Brain pericyte (primary cell): ENCODE measurements at places on chromosomes 6 and 20.

DNA sequence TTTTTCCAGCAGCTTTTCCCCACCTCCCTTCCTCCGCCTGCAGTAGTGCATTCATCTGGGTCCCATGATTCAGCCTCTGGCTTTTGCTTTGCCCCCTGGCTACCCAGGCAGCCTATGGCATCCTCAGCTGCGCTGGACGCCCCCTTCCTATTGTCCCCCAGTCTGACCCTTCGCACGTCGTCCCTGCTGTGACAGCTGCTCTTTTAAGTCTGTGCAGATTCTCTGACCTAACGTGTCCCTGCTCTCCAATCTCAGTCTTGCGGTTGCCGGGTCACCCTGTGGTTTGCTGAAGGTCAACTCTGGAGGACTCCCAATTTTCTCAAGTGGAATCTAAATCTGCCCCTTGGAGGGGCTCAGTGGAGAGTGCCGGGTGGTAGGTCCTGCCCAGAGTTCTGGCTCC is 294.3 kb downstream of the CDC5L start:
- DNase-seq = peak; percentile 45

DNA sequence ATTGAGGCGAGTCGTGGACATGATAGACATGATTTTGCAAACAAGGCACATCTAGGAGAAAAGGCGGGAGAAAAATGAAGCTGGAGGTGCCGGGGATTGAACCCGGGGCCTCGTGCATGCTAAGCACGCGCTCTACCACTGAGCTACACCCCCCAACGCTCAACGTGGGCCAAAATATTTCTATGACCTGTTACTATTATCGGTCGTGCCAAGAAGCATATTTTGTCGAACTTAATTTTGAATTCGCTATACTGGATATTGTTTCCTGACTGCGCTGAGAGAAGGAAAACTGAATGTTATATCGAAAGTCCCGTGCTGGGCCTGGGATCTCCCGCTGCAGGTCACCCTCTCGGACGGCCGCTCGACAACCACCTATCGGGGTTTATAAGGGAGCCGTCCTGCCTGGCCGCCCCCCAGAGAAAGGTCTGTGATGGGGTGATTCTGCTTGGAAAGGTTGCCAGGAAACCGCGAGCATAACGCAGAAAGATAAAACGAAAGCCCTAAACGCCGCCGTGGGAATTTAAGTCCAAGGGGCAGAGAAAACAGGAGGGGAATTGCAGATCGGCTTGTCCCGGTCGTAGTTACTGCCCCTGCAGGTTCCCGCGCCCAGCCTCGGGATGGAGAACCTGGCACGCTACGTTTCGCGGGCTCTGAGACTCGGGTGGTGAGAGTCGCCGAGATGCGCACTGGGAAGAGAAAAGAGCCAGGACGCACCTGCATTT is 60.0 kb downstream of the TRIM27 start:
- peak; percentile 58 for DNase-seq

- DNase-seq = no peak
These were observed 26.3 kb upstream of the MC3R start for GRCh38 chr20:56222201-56222600.

DNA sequence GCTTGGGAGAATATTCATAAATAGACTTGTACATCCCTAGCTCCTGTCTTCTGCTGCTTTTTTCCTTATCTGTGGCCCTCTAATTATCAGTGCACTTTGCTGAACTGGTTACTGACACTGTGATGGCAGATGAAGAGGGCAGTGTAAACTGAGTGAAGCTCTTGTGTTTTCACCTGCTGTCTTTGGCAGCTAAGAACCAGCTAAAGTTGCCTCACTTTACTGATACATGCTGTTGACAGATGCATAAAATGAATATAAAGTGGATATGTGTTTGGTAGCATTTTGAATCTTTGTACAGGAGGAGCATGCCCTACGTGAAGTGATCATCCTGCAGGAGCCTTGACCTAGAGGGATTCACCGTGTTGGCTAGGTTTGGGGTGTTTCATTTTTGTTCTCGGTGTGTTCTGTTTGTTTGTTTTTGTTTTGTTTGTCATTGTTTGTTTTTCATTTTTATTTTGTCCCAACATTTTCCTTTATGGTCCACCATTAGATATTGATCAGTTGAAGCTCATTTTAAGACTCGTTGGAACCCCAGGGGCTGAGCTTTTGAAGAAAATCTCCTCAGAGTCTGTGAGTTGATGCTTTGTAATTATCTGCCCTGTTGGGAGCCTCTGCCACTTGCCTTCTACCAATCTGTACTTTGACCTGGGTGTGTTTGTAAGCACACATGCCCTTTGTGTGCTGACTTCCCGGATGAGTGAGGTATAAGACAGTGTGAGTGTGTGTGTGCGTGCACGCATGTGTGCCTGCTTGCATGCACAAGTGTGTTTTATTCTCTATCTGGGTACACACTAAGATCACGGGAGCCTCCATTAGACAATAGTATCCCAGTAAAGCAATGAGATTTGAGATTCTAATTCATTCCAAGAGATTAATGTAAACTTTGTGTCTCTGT is 34.6 kb upstream of the MAPK13 start:
- DNase-seq = no peak

DNA sequence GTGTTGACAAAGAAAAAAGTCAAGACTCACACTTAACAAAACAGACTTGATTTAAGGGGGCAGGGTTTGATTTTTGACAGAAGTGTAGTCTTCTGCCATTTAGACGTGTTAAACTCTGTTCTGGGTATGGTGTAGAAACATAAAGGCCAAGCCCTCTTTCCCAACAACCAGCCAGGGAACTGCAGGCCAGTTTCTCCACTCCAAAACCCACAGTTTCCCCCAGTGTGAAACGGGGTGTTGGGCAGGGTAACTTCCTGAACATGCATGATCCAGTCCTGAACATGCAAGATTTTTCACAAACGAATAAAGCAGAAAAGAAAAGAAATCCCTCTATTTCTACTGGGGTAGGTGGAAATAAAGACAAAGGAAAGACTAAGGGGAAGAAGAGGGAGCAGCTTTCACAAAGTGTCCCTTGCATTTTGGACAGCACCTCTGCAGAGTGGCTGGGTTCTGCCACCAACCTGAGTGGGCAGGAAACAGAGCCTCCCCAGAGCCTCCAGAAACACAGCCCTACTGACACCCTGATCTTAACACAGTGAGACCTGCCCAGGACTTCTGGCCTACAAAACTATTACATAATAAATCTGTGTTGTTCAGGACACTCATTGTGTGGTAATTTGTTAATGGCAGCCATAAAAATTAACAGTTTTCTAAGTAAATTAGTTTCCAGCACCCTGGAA is 7.5 kb downstream of the APMAP start:
- DNase-seq = no peak

DNA sequence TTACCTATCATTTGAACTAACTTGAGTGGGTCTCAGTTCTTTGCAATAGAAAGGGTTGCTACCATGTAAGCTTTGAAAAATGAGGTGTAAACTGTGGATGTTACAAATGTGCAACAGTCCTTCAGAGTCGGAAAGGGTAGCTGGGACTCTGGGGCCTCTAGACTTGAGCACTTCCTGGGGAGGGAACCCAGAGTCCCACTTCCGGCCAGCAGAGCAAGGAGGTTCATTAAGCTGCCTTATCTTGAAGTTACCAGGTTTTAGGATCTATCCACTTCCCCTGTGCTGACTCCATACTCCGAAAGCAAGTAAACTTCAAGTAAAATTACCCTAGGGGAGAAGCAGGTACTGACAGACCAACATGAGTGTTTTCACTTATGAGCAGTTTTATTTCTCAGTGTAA is 9.4 kb downstream of the TRIM10 start:
- no peak for DNase-seq

- no peak for DNase-seq
These were observed 421.6 kb upstream of the EYS start for GRCh38 chr6:66128656-66129055.

- no peak for DNase-seq
These were observed 152.2 kb downstream of the SOD2 start for GRCh38 chr6:159540883-159541282.

DNA sequence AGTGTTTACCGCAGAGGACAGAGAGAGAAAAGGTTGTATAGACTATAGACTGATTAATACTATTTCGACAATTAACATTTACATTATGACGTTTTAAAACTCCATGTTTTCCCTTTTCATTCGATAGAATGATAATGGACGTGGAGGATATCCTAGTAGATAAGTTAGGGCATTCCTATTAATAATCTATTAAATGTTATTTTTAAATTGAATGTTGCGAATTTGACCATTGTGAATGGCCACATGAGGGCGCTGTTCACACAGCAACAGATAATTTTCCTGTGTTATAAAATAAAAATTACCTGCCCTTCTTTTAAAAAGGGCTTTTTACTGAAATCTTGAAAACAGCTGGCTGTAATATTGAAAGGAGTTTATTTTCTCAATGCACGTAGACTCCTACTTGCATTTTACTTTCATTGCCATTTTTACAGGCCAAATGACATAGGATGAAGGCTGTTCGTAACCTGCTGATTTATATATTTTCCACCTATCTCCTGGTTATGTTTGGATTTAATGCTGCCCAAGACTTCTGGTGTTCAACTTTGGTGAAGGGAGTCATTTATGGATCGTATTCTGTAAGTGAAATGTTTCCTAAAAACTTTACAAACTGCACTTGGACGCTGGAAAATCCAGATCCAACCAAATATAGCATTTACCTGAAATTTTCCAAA is 3.3 kb downstream of the ADGRB3 start:
- DNase-seq = no peak

DNA sequence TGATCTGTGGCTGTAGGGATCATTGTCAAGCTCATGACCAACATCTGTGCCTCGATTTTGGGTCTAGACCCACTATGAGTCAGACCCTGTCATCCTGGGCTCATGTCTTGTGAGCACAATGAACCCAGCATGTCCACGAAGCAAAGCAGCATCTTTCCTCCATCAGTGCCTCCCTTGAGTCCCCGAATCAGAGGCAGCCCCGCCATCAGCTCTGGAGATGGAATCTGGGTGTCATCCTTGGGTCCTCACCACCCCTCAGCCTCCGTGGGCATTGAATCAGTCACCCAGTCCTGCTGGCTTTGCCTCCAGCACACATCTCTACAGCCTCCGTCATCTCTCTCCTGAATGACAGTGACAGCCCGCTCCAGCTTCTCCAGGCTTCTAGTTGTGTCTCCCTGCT is 56.9 kb downstream of the CHMP4B start:
- DNase-seq = no peak

DNA sequence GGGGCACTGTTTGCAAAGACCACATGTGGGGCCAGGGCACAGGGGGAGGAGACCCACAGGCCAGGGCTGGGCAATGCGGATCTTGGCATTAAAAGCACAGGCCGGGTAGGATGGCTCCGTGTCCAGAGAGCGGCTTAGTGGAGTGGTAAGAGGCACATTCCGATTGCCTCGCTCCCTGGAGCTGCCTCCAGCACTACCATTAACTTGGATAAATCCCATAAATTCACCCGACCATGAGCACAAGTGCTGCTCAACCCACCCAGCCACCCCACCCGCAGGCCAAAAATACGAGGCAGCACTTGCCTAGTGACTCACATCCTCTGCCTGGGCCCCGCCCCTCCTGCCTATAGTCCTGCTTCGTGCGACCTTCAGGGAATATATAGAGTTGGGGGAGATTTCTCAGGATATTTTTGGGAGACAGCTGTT is 67.5 kb upstream of the QKI start:
- DNase-seq = no peak

DNA sequence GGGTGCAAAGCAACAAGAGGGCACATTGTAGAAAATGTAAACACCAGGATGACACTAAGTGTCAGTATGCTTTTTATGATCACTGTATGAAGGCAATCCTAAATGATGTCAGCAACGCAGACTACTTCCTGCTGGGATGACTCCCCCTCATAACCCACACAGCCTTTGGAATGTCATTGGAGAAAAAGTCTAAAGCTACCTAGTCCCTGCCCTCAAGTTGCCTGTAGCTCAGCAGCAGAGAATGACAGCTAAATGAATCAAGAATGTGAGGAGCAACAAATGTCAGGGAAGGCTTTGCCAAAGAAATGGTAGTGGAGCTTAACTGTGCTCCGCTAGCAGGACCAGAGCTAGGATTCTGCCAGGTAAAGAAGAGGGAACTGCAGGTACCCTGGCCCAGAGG is 555.6 kb downstream of the CD83 start:
- DNase-seq = no peak

DNA sequence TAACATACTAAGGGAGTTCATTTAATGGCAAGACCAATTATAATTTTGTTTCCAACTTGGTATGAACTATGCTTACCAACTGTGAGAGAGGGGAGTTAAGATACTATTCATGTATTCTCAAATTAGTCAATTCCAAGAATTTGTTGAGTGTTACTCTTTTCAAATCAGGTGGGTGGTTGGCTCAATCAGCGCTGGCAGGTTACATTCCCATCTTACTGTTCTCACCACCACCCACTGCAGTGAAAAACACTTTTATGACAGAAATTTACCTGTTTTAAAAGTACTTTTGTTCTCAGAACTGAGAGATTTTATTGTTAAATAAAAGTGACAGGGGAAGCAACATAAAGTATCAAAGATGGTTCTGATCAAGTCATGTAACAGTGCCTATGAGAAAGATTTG is 642.0 kb downstream of the PRKN start:
- DNase-seq = no peak

DNA sequence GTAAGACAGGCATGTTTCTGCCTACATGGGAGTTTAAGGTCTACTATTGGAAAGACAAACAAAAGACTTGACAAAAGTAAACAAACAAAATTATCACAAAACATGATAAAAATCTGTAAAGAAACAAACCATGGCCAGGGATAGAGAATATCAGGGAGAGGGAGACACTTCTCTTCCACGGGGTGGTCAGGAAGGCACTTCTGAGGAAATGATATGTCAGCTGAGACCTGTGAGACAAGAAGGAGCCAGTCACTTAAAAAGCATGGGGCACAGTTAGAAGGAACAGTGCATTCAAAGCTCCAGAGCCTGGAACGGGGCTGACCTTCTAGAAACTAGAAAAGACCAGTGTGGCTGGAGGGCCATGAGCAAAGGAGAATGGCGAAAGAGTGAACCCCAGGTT is 35.1 kb upstream of the SLC16A10 start:
- DNase-seq = no peak
